ENCODE measurements at places on chromosomes 7 and 10. TPM values are rescaled to one million over a fixed set of nuclear protein-coding genes. Genes with fewer than 3 reads are reported as not detected.

DNA sequence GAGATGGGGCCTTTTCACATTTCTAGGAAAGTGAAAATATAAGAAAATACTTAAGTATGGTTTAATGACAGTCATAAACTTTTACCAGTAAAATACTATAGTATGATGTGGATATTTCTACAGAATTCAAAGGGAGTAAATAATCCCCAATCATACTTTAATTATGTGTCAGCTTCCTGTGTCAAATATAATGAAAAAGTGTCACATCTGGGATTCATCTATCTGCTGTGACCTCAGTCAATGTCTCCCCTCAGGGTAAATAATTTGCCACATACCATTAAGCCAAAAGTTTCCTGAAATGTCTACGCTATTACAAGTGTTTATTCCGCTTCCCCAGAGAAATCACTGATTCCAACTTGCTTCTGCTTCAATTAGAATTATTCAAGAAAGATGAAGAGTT is 110.5 kb downstream of the ITGA8 start:
- DNase-seq, result no peak

The TMEM178B gene
- 1.1 TPM for total RNA-seq

GRCh38 chr10:118308664-118309063 is 33.5 kb downstream of the FAM204A start:
- DNase-seq, result no peak

DNA sequence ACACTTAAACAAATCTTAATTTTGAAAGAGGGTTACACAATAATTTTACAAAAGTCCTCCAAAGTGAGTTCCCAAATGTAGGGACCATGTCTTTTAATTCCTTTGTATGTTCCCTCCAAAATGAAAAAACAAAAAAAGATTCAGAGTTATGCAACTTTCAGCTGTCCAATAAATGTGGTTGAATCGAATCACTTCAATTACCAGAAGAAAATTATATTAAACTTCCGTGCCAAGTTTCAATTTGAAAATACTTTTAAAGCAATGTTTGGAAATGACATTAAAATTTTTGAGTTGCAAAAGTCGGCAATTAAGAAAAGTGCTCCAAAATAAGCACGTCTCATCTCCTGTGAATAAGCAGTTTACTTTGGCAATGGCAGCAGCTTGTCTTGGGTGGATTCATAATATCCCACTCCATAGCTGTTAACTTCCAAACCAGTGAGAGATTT is 60.3 kb upstream of the C1GALT1 start:
- DNase-seq, result no peak

The ZNF488 gene
- total RNA-seq, result 0.29 TPM

GRCh38 chr7:144132262-144132661 is 9.3 kb downstream of the OR2A14 start:
- DNase-seq, result no peak

- no peak for DNase-seq
Measured at GRCh38 chr10:13717571-13717935, 130.8 kb downstream of the PRPF18 start.

The SPDYE2B gene
- not detected for total RNA-seq

The VAX1 gene
- not detected for total RNA-seq

DNA sequence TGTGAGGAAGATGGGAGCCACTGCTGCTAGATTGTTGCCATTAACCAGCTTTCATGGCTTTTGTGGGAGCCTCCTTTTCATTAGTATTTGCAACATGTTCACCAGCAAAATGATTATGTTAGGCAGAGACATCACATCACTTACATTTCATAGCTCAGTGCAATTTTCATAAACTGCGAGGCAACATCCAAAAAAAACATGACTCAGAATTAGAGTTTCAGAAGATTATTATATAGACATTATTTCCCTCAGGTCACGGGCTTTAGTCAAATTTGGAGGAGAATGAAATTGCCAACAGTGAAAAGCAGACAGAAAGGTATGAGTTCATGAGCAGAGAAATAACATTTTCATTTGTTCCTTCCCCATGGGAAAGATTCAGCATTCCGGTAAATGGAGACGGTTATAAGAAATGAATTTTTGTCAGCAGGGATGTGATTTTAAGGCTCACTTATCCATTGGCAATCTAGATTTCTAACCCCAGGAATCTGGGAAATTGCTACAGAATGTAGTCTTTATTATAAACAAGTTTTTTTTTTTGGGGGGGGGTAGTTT is 573.2 kb downstream of the AUTS2 start:
- no peak for DNase-seq

The SLC18A3 gene
- total RNA-seq, result not detected

The NODAL gene
- not detected for total RNA-seq

- DNase-seq, result no peak
Measured at GRCh38 chr10:62054830-62055229, 153.3 kb downstream of the ARID5B start.

GRCh38 chr10:1731592-1731991 is 5.7 kb downstream of the ADARB2 start:
- no peak for DNase-seq

The MSMB gene
- not detected for total RNA-seq

DNA sequence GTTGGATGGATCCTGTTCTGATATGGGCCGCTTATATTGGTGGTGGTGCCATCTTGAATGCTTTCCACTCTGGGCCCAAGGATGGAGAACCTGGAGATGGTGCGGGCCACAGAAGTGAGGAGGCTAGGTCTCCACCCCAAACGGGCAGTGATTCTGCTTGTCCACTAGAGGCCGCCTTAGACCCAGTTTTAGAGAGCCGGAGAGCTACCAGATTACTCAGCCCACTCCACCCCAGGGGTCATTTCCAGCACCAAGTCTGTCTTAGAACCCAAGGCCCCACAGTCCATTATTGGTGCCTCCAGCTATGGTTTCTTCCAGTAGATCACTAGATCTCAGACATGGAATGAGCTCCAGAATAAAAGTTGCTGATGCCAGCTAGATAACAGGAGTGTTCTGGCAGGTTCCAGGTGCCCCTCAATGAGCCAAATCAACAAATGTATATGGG is 11.8 kb upstream of the CAMK2G start:
- no peak for DNase-seq

DNA sequence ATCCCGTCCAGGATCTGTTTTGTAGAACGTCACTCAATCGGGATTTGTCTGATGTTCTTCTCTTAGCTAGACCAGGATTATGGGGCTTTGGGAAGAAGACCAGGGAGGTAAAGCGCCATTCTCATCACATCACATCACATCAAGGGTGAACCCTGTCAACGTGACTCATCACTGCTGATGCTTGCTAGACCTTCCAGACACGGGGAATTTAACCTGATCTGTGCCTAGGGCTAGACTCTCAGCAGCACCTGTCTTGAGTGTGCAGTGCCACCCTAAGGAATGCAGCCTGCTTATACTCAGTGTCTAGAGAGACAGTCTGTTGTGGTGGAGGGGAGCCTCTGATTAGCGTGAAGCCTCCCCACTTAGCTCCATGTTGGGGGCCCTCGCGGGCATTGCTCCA is 678.6 kb upstream of the FOXK1 start:
- no peak for DNase-seq

DNA sequence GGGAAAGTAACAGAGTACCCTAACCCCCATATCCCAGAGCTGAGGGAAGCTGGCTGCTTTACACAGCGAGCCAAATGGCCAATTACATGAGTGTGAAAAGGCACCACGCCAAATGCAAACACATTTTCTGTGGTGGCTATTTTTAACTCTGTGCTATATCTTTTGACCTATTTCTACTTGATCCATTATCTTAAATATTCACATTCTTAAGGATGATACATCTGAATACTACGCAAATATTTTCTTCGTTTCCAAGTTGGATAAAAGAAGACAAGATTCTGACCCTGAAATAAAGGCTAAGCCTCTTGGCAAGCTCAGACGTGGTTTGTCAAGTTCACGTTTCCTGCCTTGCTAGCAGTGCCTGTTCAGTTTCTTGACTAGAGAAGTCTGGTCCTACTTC is 146.7 kb upstream of the TMEM196 start:
- no peak for DNase-seq

The CH25H gene
- 27.8 TPM for total RNA-seq

The PCGF5 gene
- total RNA-seq, result 17.3 TPM

The DPP6 gene
- total RNA-seq, result not detected

The CPA2 gene
- not detected for total RNA-seq

DNA sequence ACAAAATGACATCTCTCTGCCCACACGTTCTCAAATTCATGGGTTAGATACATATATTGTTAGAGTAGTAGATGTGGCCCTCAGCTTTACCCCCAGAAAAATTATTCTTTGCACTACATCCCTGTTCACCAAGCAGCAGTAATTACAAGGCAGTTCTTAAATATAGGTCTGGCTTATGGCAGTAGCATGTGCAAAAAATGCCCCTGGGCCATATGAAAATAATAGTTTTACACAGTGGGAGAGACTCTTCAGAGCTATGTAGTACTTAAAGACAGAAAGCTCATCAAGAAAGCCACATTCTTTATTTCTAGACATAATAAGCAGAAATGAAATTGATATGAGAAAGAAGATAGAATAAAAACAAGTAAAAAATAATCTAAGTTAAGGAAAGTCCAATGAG is 196.3 kb upstream of the FOXP2 start:
- DNase-seq, result no peak

DNA sequence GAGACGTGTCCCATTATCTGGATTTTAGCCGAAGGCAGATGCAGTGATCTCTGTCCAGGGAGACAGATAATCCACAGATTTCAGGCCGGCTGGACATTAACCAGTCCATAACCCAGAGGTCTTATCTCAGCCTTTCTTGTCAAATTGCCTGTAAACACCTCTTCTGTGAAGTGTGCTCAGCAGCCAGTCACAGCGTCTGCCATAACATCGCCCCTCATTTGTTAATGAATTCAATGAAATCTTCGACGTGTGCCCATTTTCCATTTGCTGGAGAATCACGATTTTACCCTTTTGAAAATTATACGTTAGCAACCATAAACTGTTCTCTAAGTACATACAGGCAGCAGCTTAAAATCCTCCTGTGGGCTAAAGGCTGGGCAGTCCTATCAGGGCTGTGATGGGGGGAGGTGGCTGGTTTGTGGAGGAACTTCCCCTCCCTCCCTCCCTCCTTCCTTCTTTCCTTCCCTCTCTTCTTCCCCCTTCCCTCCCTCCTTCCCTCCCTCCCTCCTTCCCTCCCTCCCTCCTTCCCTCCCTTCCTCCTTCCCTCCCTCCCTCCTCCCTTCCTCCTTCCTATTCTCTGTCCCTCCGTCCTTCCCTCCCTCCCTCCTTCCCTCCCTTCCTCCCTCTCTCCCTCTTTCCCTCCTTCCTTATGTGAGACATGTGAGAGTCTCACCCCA is 26.6 kb upstream of the FAM20C start:
- no peak for DNase-seq

DNA sequence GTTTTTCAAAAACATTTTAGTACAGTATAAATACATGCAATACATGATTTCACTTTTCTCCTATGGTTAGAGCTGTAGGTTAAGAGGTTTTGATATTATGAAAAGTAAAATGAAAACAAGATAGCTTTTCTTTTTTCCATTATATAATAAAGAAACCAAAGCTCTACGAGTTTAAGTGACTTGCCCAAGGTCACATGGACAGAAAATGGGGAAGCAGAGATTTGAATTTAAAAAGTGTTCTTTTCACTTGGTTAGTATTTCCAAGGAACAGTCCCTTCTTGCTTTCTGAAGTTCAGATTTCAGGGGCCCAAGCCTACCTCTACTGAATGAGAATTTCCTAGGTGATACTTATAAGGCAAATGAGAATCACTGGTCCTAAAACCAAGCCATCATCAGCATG is 13.2 kb upstream of the MAP3K8 start:
- no peak for DNase-seq

DNA sequence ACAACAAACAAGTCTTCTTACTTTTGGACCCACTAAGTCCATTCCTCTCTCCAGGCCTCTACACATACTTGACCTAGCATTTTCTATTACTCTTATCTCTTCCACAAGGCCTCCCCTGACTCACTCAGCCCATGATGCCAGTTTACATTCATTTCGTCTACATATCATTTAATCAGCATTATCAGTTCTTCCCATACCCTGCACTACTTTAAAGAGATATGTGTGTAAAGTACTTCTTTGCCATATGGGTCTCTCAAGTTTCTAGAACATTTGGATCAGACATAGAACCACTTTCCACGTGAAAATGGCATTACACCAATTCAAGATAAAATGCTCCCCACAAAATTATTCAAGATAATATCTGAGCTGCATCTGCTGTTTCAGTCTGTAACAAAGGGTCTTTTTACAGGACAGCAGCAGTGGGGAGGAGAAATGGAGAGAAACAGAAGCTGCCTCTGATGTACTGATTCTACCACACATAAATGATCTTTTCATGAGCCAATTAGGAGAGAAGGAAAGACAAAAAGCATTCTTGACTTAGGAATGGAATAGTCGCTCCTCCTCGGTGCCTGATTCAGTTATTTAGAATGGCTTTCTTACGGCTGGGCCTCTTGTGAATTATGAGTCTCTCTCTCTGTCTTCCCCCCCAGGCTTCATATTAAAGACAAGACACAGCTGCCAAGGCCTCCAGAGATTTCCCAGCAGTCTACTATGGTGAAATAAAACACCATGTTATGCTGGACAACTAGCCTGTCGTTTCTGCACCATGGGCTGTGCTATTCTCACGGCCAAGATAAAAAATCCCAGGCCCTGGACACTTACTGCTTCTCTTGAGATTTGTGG is 46.9 kb upstream of the SEPTIN7 start:
- DNase-seq, result no peak

DNA sequence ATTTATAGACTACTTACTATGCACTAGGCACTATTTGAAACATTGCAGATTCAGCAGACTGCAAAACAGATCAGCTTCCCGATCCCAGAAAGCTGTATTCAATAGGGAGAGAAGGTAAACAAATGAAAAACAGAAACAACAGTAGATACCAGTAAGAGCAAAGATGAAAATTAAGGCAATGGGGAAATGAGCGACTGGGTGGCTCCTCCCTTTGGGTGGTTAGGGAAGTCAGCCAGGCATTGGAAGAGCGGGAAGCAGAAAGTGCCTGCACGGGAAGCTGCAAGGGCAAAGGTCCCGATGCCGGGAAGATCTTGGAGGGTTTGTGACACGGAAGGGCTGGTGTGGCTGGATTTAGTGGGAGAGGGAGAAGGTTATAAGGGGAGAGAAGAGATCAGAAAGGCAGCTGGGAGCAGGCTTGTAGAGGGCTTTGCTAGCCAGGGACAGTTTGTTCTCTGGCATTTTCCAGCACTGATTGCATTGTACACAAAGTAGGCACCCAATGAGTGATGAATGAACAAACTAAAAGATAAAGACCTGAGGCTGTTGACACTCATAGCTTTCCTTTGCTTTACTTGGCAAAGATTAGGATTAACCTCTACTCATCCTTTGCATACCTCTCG is 67.8 kb downstream of the NAMPT start:
- peak; percentile 9 for DNase-seq

Measured in esophagus squamous epithelium (tissue), 5 donors.